ENCODE measurements at places on chromosomes 4 and X.

- DNase-seq, result no peak
These were observed 102.3 kb downstream of the MID1 start for GRCh38 chrX:10518073-10518472.

DNA sequence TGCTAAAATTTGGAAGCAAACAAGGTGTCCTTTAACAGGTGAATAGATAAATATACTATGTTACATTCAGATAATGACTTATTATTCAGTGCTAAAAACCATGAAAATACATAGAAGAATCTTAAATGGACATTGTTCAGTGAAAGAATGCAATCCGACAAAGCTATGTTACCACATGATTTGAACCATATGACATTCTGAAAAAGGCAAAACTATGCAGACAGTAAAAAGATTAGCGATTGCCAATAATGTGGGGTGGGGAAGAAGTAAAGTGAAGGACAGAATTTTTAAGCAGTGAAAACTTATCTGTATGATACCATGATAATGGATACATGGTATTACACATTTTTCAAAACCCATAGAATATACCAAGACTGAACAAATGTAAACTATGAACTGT lies 926.9 kb downstream of the FAT4 start:
- no peak for DNase-seq

DNA sequence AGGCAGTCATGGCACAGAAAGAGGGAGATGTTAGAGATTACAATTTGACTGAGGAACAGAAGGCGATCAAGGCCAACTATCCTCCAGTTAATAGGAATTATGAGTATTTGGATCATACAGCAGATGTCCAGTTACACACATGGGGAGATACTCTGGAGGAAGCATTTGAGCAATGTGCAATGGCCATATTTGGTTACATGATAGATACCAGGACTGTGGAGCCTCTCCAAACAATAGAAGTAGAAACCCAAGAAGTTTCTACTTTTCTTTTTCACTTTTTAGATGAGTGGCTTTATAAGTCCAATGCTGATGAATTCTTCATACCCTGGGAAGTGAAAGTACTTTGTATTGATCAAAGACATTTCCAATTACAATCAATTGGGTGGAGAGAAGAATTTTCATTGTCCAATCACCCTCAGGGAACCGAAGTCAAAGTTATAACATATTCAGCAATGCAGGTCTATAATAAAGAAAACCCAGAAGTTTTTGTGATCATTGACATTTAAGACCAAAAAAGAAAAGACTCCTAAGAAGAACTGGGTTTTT lies 139.1 kb downstream of the MAB21L2 start:
- DNase-seq, result no peak

- DNase-seq, result no peak
These were observed 45.2 kb upstream of the ENPP6 start for GRCh38 chr4:184262901-184263300.

DNA sequence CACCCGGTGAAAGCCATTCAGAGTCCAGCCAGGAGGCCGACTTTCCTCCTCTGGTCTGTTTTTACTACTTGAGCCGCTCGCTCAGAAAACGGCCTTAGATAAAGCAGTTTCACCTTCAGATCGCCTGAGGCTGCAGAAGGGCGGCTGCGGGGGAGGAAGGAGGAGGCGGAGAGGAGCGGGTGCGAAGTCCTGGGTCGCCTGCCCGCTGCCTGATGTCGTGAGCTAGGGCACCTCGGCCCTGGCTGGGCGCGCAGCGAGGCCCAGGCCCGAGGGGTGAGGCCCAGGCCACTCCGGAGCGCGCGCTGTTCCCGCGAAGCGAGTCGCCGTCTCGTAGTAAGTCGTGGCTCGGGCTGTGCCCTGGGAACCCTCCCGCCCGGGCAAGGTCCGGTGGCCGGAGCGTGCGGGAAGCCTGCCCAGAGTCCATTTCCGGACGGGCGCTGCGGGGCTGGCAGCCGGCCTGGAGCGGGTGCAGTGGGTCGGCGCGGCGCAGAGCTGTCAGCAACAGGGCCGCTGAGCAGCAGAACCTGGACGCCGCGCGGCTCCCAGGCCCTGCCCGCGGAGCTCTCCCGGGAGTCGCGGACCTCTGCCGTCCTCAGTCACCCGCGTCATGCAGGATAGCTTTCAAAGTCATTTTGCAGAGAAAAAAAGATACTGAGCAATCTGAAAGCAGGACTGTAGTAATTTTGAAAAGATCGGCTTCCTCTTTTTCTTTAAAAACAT lies 18.6 kb downstream of the TRIM2 start:
- peak; percentile 21 for DNase-seq

DNA sequence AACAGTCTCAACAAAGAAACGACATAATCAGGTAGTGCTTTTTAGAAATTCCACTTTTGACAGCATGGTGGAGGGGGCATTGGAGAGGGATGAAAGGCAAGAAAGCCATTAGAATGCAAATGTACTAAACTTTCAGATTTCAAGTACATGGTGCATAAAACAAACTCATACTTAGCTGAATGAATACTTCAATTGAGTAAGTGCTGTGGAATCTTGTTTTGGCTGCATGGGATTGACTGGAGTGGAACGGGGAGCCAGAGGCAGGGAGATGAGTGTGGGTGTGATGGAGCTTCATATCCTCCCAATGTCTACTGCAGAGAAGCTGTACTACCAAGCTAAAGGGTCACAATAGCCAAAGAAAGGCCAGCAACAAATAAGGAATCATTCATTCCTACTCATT lies 52.4 kb downstream of the USP46 start:
- DNase-seq, result no peak

DNA sequence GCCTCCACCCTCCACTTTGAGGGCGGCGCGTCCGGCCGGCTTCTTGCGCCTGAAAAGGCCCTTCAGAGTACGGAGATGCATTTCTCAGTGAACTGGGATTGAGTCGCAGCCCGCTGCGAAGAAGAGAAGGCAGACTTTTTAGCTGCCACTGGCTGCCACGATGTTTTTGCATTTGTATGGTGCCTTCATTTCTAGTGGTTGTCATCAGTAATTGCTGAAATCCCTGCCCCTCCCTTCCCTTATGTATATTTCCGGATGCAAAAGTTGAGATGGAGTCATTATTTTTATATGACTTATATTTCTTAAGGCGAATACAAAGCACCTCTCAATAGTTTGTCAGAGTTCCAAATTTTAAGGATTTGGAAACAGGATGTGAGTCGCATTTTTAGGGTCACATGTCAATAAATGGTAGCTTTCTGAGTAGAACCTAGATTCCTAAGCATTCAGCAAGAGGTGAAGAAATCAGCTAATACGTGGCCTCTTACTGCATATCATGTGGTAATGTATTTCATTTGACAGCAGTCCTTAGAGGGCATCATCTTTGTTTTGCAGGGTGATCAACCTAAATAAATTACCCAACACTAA lies 658 bp downstream of the ATP6AP2 start:
- DNase-seq, result no peak

DNA sequence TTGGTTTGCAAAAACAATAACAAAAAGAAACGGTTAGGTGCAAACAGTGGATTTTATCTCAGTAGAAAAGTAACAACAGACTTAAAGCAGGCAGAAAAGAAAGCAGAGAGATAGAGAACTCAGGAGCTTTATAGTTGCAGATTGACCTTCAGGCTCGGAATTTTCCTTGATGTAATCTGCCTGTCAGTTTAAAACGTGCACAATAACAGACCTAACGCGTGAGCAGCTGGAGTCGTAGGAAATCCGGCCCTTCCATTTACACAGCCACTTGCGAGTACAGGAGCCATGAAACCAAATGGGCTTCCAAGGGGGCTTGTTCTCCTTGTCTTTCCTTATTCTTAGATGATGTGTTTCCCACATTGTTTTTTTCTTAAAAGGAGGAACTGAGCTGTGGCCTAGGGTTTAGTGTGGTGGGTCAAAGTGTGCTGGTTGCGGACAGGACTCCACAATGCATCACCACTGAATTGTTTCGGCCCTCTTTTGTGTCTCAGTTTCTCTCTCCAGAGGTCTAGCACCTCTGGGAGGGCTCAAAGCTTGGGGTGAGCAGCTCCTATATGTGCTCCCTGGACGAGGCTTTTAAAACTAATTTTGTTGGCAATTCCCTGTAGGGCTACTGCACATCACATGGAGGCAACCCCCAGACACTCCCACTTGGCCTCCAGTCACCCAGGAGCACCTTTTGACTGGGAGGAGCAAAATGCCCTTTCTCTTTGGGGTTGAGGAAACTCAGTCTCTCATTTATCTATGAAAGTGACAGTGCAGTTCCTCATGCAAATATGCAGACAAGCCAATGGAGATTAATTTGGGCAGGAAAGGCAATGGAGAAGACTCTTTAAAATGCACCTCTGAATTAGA lies 13.9 kb upstream of the MPP1 start:
- DNase-seq, result no peak

DNA sequence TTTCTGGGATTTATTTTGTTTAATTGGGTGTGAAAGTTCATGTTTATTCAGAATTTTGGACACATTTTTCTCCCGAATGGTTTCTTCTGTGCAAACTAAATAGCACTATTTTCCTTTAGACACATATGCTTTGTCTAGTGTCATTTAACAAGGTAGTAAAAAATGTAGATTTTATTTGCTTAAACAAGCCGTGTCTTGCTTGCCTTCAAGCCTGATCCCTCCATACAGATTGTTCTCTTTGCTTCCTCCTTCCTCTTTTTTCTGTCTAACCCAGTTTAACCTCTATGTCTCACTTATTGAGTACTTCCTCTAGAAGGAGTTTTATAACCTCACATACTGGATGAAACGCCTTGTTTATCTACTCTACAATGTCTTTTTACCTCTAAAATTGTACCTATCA lies 211.8 kb downstream of the NPFFR2 start:
- no peak for DNase-seq

DNA sequence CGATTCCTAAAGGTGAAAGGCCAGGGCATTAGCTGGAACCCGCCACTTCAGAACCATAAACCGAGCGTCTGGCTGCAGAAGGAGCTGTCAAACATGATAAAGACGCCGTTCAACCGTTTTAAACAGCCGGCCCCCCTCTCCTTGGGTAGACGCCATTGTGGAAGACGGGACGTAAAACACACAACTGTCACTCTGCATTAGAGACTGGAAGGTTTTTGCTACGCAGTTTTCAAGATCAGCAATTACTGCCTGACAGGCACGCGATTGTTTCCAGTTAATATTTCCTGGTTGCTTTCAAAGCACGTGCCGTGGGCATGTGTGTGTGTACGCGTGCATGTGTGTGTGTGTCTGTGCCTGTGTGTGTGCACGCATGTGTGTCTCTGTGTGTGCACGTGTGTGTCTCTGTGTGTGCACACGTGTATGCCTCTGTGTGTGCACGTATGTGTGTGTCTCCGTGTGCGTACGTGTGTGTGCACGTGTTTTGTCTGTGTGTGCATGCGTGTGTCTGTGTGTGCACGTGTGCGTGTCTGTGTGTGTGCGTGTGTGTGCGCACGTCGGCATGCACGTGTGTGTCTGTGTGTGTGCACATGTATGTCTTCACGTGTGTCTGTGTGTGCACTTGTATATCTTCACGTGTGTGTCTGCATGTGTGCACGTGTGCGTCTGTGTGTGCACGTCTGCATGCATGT lies 48.8 kb downstream of the SHOX start:
- no peak for DNase-seq

DNA sequence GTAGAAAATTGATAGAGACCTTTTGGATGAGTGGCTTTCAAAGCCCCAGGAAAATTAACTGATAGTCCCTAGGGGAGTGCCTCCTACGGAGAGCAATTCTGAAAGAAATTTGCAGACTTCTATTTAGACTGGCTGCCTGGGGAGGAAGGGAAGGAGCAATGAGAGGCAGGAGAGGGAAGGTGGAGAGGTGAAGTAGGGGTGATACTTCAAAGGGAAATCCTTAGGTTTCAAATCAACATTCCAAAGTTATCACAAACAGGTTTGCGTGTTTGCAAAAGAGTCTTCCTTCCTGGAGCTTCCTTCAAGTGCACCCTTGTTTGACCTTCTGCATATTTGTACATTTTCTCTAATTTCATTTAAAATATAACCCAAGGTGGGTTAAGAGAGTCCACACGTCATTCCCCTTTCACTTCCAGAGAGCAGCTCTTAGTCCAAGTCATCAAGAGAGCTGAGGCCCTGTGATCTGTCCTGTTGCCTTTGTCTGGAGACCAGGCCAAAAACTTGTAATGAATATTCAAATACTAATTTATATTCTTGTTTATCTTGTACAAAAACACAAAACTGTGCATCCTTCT lies 157.8 kb downstream of the CLCN4 start:
- no peak for DNase-seq

DNA sequence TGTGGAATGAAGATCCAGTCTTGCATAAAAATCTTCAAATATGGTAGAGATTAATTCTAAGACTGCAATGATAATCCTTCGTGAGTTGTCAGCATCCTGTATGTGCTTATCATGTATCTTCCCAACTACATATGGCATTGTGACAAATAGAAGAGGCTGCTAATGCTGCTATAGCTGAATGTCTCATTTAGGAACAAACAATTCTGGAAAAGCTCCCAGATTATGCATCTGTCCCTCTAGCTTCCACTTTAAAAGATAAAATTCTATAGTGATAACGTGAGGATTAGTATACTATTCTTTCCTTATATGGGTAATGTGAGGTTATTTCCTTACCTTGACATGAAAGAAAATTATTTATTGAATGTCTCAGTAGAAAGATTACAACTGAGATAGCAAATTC lies 930.9 kb downstream of the DMD start:
- DNase-seq, result no peak

- no peak for DNase-seq
These were observed 509.3 kb downstream of the CENPC start for GRCh38 chr4:67035986-67036385.

- no peak for DNase-seq
These were observed 17.8 kb upstream of the ANOS1 start for GRCh38 chrX:8749697-8750096.

DNA sequence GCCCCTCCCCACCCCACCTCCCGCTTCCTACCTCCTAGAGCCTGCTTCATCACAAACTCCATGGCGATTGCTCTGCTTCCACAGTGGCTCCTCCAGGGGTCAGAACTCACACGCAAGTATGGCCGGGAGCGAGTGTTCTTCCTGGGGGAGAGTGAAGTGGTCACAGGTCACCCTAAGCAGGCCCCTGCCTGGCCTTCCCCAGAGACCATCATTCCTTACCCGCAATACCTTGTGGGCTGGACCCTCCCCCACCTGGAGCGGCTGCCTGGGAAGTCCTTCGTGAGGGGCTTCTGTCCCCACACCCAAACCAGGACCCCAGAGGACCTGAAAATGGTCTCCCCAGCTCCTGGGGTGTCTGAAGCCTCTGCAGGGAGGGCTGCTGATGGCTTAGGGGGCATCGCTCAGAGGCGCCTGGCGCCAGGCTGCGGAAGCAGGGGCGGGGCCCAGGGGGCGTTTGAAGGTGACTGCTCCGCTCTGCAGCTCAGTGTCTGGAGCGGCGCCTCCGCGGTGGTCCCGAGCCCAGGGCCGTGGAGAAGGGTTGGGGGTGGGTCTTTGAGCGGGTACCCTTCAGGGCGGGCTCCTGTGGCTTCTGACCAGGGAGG lies 1.4 kb downstream of the CPLX1 start:
- no peak for DNase-seq

- DNase-seq, result no peak
These were observed 119.0 kb downstream of the RTL3 start for GRCh38 chrX:78540171-78540570.

GRCh38 chr4:36207831-36208520 lies 36.3 kb downstream of the ARAP2 start:
- DNase-seq, result no peak

GRCh38 chr4:178963446-178964045 lies 1521.3 kb upstream of the AGA start:
- no peak for DNase-seq

- DNase-seq, result no peak
These were observed 771 bp downstream of the NAP1L2 start for GRCh38 chrX:73213734-73214425.
